ENCODE measurements at places on chromosomes 12 and 14. TPM values are rescaled to one million over a fixed set of nuclear protein-coding genes. Genes with fewer than 3 reads are reported as not detected.

IQSEC3 gene
- total RNA-seq, result 1.6 TPM

NINJ2 gene
- total RNA-seq, result 0.38 TPM

STAT2 gene
- total RNA-seq, result 46.1 TPM

LBHD2 gene
- total RNA-seq, result not detected

TC2N gene
- 96.5 TPM for total RNA-seq

TAS2R8 gene
- not detected for total RNA-seq

MANSC4 gene
- not detected for total RNA-seq

SLC35F4 gene
- total RNA-seq, result 0.16 TPM

WSCD2 gene
- total RNA-seq, result 0.14 TPM

PTPRQ gene
- total RNA-seq, result 0.67 TPM

SLCO1B1 gene
- not detected for total RNA-seq

PAX9 gene
- total RNA-seq, result not detected

GDF3 gene
- total RNA-seq, result not detected

SLC22A17 gene
- 19.6 TPM for total RNA-seq

NUAK1 gene
- total RNA-seq, result 4.0 TPM

ARPC3 gene
- total RNA-seq, result 107 TPM

EML1 gene
- 8.4 TPM for total RNA-seq

LTB4R2 gene
- 2.6 TPM for total RNA-seq

CDCA3 gene
- total RNA-seq, result 1.1 TPM

RNU4-1 gene
- total RNA-seq, result 1,310 TPM

ST8SIA1 gene
- total RNA-seq, result 0.47 TPM

COX8C gene
- not detected for total RNA-seq

SPTB gene
- 2.3 TPM for total RNA-seq

SP1 gene
- total RNA-seq, result 25.1 TPM

CDH24 gene
- total RNA-seq, result 0.91 TPM

EDDM3A gene
- total RNA-seq, result not detected

COL2A1 gene
- not detected for total RNA-seq

Data from pancreas (tissue), 10 donors.